ENCODE measurements at places on chromosomes 7 and 10.
A peak's percentile ranks its signal among the peaks of the same experiment; 100 is the strongest.

DNA sequence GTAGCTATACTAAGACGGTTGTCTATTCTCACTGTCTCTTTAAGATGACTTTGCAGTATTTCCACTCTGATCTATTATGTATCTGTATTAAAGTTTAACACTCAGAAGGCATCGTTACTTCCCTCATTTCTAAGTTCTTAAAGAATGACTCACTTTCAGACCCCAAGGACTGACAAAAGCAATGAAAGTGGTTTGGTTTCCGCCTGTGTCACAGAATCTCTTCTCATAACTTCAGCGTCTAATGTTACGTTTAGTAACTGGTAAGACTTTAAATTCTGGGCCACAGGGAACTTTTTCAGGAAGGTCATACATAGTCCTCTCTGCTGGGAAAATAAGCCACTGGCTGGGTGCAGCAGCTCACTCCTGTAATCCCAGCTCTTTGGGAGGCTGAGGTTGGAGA, 892.0 kb upstream of the AUTS2 start:
- DNase-seq, result no peak

GRCh38 chr7:151378496-151379192, 31.2 kb downstream of the WDR86 start:
- no peak for DNase-seq

- no peak for DNase-seq
Measured at GRCh38 chr7:143905509-143905908, 3.5 kb upstream of the TCAF1 start.

DNA sequence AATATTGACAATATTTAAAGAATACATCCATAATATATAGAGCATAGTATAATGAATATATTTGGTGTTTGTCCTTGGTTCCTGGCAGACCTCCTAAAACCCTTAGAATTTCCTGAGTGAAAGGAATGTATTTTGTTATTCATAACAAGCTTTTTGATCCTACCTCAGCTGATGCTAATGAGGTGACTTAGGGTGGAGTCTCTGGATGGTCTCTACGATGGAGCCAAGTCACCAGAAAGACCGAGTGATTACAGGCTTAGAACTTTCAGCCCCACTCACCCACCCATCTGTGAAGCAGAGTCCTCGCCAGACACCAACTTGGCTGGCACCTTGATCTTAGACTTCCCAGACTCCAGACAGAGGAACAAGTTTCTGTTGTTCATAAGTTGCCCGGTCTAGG, 35.9 kb downstream of the UPF2 start:
- no peak for DNase-seq

GRCh38 chr10:119030421-119031250, 1.1 kb downstream of the NANOS1 start:
- DNase-seq, result peak; percentile 39

DNA sequence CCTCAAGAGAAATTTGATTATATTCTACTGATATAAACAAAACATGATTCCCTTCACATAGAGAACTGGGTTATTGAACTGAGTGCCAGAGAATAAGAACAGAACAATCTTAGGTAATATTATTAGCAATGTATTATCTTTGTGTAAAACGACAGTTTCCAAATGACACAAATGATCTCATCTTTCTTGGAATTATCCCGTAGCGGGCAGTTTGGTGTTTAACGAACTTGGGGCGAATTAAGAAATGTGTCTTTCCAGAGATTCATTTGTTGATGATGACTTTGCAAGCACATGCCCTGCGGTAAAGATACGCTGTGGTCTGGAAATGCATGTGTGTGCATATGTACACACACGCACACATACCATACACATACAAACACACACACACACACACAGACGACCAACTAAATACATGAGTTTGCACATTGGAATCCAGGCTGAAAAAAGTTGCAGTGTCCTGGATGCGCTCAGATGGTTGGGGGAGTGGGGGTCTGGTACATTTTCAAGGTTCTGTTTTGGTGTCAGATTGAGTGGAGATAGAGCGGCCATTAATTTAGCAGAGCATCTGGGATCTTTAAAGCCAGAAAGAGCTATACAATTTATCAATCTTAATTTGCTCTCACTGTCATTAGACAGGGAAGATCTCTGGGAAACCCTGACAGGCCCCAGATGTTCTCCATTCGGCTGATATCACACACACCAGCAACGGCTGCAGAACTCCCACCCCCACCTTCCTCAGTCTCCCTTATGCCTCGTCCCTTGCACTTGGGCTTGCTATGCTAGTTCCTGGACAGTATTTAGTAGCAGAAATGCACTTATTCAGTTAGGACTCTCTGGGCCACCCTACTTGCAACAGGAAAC, 112.4 kb upstream of the FAM171A1 start:
- no peak for DNase-seq

DNA sequence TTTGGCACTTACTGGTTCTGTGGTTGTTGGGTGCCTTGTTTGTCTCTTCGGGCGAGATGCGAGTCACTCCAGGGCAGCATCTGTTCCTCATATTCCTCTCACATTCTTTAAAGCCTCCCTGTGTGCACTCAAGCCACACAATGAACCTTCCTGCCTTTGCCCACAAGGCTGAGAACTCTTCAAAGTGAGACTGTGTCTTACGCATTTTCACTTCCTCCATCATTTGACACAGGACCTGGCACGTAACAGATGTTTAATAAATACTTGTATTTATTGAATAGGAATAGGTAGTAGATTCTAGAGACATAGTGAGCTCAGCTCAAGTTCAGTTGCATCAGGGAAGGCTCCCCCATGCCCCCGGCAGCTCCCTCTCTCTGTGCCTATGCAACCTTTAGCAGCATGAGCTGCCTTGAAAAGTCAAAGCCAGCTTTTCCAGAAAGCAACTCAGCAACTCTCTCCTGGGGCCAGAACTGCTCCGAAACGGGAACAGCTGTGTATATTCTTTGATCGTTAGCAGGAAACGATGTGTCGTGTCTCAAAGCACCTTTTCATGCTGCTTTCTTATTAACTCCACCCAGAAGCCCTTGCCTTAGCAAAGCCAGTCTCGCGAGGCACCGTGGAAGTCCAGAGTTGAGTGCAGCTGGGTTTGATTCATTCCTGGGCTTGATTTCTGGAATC, 97.5 kb downstream of the PFKFB3 start:
- no peak for DNase-seq
